GM06990 (cell line): ENCODE measurements at places on chromosomes 7 and 10.

GRCh38 chr7:32039000-32039756, 31.0 kb downstream of the PDE1C start:
- no peak for DNase-seq

- DNase-seq, result peak; percentile 46
Measured at GRCh38 chr10:61902445-61903220, 1.1 kb downstream of the ARID5B start.

DNA sequence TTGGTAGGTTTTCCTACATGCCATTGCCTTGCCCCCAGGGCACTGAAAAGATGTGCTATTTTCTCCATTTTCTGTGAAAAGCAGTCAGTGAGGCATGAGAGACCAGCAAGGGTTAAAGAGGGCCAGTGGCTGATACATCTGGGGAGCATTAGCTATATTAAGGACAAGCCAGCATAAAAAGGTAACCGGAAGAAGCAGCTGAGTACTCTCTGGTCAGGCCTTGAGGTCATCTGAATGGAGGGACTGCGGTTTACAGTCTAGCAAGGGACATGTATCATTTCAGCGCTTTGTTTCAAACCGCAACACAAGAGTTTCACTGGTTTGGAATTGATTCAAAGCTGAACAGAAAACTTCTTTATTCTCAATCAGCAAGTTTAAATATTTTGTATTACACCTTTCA, 120.4 kb downstream of the EPDR1 start:
- DNase-seq, result no peak

DNA sequence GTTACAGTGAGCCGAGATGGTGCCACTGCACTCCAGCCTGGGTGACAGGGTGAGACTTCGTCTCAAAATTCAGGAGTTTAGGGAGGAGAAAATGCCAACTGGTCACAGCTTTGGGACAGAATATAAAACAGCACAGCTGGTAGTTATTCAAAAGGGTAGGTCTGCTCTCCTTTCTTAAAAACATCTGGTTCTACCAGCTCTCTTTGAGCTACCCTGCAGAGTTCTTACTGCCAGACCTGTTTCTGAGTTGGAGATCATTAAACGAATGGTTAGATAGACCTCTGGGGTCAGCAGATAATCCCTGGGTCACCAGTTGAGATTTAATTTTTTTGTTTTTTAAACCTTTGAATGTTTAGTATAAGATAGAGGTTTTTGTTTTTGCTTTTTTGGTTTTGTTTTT, 52.6 kb downstream of the MCU start:
- DNase-seq, result no peak

GRCh38 chr7:2029936-2030335, 202.8 kb downstream of the MAD1L1 start:
- no peak for DNase-seq

GRCh38 chr7:52249741-52250140, 785.7 kb upstream of the POM121L12 start:
- no peak for DNase-seq

DNA sequence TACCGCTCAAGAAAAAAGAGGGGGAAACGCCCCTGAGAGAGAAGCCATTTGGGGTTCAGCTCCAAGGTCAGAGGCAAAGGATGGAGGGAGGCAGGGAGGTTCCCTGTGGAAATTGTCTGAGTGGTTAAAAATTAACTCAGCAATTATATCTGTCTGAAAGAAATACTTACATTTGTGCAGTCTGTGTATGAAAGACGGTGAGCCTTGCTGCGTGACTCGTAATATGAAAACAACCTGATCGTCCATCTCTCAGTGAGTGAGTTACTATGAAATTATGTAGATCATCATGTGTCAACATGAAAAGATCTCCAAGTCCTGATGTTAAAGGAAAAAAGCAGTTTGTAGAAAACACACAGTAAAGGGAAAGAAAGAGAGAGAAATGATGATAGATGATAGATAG, 67.2 kb upstream of the FAM204A start:
- DNase-seq, result no peak

- DNase-seq, result no peak
Measured at GRCh38 chr7:106345421-106346166, 60.8 kb upstream of the NAMPT start.

- no peak for DNase-seq
Measured at GRCh38 chr10:59631882-59632807, 77.5 kb downstream of the SLC16A9 start.

GRCh38 chr7:45225311-45225947, 67.8 kb downstream of the RAMP3 start:
- no peak for DNase-seq

DNA sequence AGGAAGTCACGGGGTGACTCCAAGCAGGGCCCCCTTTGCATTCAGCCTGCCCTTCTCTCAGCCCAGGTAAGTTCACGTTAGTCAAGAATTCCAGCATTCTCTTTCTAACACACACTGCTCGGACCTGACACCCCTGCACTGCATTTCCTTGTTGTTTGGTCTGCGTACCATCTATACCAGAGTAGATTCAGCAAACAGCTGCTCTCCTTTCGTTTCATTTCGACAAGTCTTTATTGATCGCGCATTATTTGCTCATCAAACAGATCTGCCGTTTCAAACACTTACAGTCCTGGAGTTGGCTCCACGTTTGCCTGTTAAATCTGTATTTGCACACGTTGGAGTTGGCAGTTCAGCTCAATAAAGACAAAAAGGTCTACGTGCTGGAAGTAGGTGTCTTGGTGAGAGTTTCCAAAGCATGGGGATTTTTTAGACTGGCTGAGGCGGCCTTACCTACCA, 495.1 kb downstream of the RPS24 start:
- no peak for DNase-seq

- no peak for DNase-seq
Measured at GRCh38 chr10:35035606-35036005, 54.5 kb downstream of the CUL2 start.

DNA sequence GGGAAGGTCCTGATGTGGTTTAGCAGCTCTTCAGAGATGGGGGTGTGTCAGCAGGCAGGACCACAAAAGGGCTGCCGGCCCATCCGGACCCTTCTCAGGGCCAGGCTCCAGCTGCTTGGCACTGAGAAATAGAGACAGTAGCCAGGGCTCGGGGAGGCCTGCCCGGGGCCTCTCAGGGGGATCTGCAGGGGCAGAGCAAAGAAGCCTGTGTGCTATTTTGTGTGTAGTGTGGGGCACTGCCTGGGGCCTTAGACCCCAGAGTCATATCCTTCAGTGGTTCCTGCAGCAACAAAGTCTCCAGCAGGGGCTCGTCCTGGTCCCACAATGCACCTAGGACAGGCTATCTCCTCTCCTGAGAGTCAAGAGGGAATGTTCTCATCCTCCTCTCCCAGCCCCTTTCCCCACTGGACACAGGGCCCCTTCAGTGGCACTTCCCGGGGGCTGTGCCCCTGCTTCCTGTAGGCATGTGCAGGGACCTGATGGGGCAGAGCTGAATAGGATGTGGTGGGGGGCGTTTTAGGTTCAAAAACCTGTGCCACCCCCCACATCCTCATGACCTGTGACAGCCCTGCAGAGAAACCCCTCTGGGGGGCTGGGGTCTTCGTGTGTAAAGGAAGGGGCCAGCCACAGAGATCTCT, 159.5 kb upstream of the RHEB start:
- no peak for DNase-seq

GRCh38 chr10:112275512-112276245, 7.5 kb upstream of the TECTB start:
- no peak for DNase-seq

DNA sequence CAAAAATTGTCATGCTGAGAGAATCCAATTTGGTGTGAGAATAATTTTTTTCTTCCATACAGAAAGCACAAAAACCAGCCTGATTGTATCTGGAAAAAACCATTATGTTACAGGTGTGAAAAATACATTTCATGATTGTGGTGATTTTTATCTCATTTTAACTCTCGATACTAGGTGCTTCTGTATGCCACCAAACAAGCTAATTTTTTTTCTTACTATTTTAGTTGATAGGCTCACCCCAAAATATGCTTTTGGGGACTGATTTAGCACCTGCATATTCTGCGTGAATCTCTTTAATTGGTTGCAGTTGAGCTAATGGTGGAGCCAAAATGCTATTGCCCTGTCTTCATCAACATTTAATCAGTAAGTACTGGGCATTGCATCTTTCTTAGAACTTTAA, 1.9 kb downstream of the DMTF1 start:
- no peak for DNase-seq

DNA sequence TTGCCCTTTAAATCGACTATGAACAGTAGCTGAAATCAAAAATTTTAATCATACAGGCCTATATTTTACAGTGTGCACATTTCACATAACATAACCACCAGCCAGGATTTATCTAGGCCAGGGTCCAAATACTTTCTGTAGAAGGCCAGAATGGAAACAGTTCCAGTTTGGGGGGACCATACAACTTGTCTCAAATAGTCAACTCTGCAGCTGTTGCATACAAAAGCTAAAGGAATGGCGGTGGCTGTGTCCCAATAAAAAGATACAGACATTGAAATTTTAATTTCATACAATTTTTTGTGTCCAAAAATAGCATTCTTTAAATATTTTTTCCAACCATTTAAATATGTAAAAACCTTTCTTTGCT, 742 bp upstream of the TYSND1 start:
- DNase-seq, result no peak

DNA sequence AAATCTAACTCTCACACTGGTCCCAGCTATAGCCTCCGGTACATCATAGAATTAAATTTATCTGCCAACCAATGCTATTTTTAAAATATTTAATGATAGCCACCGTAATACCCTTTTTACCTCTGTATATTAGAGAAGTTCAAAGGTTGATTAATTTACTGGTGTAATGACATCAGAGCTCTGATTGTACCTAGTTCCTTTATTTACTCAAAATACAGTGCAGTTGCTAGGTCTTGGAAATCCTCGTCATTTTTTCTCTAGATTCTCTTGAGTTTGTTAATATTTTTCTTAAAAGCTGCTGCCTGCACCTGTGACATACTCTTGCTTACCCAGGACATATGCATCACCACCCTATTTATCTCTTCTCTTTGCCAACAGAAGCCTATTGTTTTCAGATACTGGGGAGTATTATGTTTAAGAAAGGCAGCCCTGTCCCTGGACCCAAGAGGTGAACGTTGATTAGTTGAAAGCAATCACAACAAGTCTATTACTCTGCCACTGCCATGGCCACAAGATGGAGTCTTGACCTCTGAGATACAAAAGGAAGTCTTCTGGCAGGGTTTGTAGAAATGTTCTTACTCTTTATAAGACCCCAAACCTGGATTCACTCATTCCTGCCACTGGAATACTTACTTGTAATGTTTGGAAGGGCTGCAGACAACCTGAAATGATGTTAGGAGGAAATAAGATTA, 25.6 kb upstream of the TMEM26 start:
- DNase-seq, result no peak

DNA sequence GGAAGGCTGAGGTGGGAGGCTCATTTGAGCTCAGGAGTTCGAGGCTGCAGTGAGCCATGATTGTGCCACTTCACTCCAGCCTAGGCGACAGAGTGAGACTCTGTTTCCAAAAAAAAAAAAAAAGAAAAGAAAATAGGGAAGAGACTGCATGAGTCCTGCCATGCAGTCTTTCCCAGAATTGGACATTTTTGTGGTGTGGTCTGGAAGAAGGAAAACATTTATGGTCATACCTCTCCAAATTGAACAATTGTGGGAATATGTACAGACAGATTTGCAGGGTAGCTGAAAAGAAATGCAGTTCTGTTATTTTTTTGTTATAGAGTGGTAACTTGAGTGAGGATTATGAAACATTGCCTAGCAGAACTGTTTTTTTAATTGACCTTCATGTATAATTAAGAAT, 198.1 kb downstream of the AUTS2 start:
- no peak for DNase-seq

DNA sequence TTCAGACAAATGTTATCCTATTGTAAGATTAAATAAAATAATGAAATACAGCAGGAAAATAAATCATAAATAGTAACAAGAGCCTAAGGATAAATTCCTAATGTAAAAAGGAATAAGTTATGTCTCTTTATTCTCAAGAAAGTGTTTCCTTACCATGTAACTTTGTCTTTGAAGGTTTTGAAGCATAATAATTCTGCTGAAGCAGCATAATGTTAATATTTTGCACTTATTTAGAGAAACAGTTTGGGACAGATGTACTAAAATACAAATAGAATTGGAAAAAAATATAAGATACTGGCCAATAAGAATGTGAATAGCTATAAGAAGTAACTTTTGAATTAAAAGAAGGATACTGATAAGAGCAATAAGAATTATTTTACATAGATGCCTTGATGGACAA, 45.7 kb downstream of the GRM3 start:
- DNase-seq, result no peak

- no peak for DNase-seq
Measured at GRCh38 chr7:26458466-26459145, 166.9 kb downstream of the SNX10 start.

GRCh38 chr10:88164471-88164870, 301.0 kb downstream of the PTEN start:
- no peak for DNase-seq

- no peak for DNase-seq
Measured at GRCh38 chr7:133436014-133436428, 183.1 kb downstream of the EXOC4 start.

DNA sequence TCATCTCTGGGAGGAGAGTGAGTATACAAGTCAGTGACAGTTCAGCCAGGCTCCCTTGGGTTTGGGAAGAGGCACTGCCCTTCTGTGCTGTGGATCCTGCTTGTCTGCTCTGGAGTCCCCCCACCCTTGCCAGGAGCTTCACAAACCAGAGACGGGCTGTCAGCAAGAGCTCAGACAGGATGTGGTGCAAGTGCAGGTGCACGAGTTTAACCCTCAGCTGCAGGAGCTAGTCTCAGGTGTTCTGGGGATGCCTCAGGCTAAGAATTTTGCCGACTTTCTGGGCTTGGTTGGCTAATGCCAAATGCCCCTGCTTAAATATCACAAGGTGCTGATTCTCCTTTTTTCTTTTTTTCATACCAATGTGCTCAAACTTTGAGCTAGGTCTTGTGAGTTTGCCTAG, 22.3 kb downstream of the ZNF783 start:
- DNase-seq, result no peak

DNA sequence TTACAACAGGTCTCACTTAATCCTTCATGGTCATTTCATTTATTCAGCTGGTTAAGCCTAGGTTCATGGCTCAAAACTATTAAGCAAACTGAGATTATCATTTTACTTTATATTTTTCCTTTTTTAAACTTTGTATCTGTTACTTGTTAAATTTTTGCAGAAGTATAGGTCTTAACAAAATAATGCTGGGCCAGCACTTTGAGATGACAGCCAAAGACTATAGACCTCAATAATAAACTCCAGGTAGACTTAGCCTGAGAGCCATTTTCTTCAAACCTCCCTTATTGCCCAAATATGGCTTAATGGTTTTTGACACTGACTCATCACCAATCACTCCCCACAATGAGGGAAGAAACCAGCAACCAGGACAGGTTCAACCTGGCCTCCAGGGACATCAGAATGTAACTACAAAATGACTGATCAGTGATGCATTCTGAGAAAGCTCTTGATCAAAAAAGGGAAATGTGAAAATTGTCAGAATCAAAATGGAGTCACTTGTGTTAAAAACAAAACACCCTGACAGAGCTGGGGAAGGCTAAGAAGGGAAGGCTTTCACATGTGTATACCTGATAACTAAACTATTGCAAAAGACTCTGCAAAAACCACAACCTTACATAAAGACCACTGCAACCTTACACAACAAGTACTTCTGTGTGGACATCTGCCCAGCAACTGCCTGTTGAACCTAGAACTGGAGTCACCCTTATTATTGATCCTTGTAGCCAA, 2.1 kb upstream of the CCDC126 start:
- DNase-seq, result peak; percentile 84

GRCh38 chr10:84185526-84186175, 8.7 kb upstream of the CDHR1 start:
- no peak for DNase-seq
